ENCODE measurements at places on chromosomes 2 and 18. TPM values are rescaled to one million over a fixed set of nuclear protein-coding genes. Genes with fewer than 3 reads are reported as not detected.

The ALPI gene
- total RNA-seq: not detected

The NT5DC4 gene
- total RNA-seq: not detected

The RTP5 gene
- not detected for total RNA-seq

The SULT1C4 gene
- not detected for total RNA-seq

The SKOR2 gene
- not detected for total RNA-seq

The ADI1 gene
- 57.2 TPM for total RNA-seq

The TBC1D8 gene
- 97.5 TPM for total RNA-seq

The LRRC30 gene
- total RNA-seq: not detected

The CNTNAP5 gene
- total RNA-seq: not detected

The LINC00305 gene
- total RNA-seq: not detected

The PMAIP1 gene
- 16.3 TPM for total RNA-seq

All from A549 treated with Hydrocortisone at 1 μM for 4 hours (cell line).